GM23248 (cell line): ENCODE measurements at places on chromosomes 16 and 17. TPM values are rescaled to one million over a fixed set of nuclear protein-coding genes. Genes with fewer than 3 reads are reported as not detected.

FOXJ1 gene
- not detected in 2 replicates for polyA plus RNA-seq

CDH13 gene
- 52.8 and 53.6 TPM in 2 replicates for polyA plus RNA-seq

ZSCAN10 gene
- 0.08 TPM in 1 of 2 replicates, not detected in the other for polyA plus RNA-seq

FBXO39 gene
- not detected in 2 replicates for polyA plus RNA-seq

SLC5A11 gene
- polyA plus RNA-seq = not detected in 2 replicates

SULT1A2 gene
- not detected in 2 replicates for polyA plus RNA-seq

CCL3 gene
- not detected in 2 replicates for polyA plus RNA-seq

BFAR gene
- 43.3 and 51.0 TPM in 2 replicates for polyA plus RNA-seq

TEX19 gene
- polyA plus RNA-seq = not detected in 2 replicates

PRSS53 gene
- 0.84 and 0.95 TPM in 2 replicates for polyA plus RNA-seq

- no peak for DNase-seq
Observed at GRCh38 chr17:40577611-40578065, 12.4 kb upstream of the CCR7 start.

DNA sequence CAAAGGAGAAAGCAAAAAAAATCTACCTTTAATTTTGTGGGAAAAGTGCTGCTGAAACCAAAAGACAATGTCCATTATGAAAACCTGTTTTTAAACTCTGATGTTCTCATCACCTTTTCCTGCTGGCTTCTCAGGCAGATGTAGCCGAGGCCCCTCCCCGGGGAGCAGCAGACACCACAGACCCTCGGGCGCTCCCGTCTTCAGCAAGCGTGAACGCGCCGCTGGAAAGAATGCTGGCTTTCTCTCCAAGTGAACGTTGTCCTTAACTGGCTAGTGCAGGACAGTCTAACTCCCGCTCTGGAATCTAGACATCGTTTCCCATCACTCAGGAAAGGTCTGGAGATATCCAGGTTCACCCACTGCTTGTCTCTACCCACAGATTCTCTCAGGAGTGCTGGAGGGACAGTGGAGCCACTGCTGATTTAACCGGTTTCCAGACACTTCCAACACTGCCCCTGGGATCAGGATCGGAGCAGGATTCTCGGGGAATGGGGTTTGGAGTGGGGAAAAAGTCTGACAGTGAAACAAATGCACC is 211.2 kb downstream of the RBFOX3 start:
- DNase-seq = no peak

GRCh38 chr17:56602292-56603130 is 9.0 kb downstream of the NOG start:
- no peak for DNase-seq

- DNase-seq = peak; percentile 84
Observed at GRCh38 chr16:14510939-14511799, 118.9 kb downstream of the PARN start.

GRCh38 chr17:67487506-67487905 is 110.4 kb downstream of the PITPNC1 start:
- peak; percentile 38 for DNase-seq

DNA sequence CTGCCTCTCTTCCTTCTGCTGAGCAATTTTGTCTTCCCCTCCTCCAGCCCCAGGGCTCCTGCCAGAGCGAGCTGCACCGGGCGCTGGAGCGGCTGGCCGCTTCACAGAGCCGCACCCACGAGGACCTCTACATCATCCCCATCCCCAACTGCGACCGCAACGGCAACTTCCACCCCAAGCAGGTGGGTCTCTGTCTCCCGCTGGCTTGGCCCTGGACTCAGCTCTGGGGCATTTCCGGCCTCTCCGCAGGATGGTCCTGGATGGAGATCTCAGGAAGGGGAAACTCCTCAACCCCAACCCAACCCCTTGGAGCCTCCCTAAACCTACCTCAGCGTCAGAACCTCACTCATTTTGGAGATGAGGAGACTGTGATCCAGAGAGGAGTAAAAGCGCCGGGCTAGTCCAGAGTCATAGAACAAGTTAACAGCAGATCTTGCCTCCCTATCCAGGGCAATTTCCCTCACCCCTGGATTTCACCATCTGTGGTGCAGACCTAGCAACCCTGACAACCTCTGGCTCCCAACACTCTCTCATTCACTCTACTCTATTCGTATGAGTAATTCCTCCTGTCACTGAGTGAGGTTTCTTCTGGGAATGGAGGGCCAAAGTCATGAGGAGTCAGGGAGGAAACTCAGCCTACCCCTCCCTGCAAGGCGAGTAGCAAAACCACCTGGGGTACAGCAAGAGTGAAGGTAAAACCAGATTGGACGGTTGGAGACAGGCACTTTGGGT is 10.8 kb downstream of the IGFBP4 start:
- peak; percentile 77 for DNase-seq

- no peak for DNase-seq
Observed at GRCh38 chr16:85440744-85441143, 172.4 kb upstream of the GSE1 start.

DNA sequence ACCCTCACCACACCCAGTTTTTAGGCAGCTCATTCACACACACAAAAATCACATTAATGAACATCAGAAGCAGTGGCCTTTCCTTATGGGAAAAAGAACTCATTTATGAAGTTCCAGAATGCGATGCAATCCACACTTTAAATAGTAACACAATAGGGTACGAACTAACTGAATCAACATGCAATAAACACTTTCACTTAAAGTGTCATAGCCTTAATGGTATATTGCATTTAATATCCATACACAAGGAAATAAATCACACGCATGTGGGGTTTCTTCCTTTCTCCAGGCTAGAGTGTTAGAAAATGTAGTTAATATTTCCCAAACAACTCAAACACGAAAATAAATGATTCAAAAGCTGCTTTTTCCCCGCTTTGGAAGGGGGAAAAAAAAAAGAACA is 19.7 kb downstream of the ADCY9 start:
- no peak for DNase-seq

- no peak for DNase-seq
Observed at GRCh38 chr17:57269598-57270255, 13.4 kb downstream of the MSI2 start.

- no peak for DNase-seq
Observed at GRCh38 chr16:30963925-30964511, 6.5 kb downstream of the SETD1A start.

DNA sequence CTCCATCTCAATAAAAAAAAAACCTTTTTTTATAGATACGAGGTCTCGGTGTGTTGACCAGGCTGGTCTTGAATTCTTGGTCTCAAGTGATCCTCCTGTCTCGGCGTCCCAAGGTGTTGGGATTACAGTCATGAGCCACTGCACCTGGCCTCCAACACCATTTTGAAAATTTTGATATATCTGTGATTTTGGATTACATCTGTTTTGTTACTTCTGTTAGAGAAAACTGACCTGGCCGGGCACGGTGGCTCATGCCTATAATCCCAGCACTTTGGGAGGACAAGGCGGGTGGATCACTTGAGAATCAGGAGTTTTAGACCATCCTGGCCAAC is 18.6 kb downstream of the RMI2 start:
- no peak for DNase-seq

DNA sequence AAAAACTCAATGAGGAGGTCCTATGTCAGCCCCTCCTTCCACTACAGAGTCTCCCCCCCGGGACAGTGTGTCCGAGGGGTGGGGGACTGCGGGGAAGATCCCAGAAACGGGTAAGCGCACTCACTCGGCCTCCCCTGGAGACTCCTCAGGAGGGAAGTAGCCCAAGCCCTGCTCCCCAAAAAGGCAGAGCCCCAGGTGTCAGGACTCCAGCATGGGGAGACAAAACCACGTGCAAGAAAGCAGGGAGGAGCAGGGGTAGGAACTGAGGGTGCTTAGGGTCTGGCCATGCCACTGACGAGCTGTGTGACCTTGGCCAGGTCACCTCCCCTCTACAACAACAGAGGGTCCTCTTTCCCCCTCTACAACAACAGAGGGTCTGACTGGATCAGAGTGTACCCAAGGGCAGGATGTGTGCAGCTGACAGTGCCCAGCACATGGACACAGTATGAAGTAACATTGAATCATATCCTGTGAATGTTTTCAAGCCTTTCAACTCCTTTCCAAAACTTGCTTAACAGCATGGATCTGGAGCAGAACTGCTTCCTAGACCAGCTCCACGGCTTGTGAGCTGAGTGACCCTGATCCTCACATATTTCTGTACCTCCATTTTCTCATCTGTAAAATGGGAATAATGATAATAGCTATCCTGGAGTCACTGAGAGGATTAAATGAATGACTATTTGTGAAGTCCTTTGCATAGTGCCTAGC is 2.1 kb upstream of the NAGS start:
- DNase-seq = peak; percentile 92

DNA sequence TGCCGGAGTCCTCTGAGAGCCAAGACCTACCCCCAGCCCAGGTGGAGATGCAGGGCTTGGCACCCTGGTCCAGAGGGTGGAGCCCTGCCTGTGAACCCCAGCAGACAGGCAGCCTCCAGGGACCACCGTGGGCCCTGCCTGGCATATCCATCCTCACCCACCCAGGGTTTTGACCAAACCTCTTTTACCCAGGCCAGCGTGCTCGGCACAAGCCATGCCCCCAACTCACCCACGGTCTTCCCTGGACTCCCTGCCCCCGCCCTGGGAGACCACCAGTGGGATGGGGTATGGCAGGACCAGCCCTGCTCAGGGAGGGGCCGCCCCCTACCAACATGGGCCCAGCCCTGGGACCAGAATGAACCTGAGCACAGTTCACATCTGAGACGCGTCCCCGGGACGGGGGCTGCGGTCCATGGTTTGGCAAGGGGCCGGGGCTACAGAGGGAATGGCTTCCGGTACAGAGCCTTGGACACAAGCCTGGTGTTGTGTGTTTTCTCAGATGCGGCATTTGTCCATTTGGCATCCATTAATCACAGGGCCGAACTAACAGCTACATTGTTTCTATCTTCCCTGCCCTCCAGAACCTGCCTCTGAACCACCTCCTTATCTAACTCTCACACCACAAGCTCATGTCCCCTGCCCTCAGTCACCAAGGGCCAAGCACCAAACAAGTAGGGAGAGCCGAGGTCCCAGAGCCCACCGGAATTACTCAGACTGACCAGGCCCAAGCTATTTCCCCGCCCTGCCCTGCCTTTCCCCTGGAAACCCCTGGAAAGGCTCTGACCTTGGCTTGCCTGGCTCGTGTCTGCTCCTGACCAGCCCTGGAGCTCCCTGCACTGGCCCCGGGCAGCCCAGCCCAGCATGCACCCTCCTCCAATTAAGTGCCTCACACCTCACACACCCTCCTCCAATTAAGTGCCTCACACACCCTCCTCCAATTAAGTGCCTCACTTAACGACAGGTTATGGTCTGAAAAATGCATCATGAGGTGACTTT is 14.1 kb downstream of the HS3ST6 start:
- no peak for DNase-seq

DNA sequence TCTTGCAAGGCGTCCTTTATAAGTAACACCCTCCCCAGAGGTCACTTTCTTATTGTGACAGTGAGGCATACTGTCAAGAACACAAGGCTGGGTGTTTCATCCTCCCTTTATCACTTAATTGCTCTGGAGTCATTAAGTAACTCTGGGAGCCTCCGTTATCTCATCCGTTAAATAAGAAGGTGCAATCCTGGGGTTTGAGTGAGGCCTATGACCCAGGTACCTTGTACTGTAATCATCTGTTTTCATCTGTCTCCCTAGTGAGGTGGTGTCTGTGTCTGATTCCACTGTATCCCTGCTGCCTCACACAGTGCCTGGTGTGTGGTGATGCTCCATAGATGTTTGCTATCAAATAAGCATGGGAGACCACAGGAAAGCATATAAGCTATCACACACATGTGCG is 17.7 kb downstream of the TNS4 start:
- DNase-seq = no peak

- no peak for DNase-seq
Observed at GRCh38 chr16:75485230-75486013, 9.8 kb downstream of the CHST6 start.

- peak; percentile 38 for DNase-seq
Observed at GRCh38 chr16:22977294-22977697, 163.3 kb downstream of the HS3ST2 start.

- peak; percentile 25 for DNase-seq
Observed at GRCh38 chr16:81487301-81487720, 42.7 kb downstream of the CMIP start.

DNA sequence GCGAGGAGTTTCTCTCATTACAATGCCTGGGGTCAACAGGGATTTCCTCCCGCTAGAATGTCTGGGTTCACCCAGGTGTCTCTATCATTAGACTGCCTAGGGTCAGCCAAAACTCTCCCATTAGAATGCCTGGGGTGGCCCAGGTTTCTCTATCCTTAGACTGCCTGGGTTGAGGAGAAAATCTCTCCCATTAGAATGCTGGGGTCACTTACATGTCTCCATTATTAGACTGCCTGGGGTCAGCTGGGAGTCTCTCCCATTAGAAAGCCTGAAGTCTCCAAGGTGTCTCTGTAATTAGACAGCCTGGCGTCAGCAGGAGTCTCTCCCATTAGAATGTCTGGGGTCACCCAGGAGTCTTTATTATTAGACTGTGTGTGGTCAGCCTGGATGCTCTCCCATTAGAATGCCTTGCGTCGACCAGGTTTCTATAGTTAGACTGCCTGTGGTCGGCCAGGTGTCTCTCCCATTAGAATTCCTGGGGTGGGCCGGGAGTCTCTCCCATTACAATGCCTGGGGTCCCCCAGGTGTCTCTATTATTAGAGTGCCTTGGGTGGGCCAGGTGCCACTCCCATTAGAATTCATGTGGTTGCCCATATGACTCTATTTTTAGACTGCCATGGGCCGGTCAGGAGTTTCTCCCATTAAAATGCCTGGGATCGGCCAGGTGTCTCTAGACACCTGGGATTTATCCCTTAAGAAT is 2272.1 kb downstream of the TP53TG3F start:
- no peak for DNase-seq

- DNase-seq = peak; percentile 61
Observed at GRCh38 chr17:32323811-32324491, 18.0 kb downstream of the C17orf75 start.

- peak; percentile 87 for DNase-seq
Observed at GRCh38 chr17:8163978-8164814, 1.4 kb upstream of the VAMP2 start.

DNA sequence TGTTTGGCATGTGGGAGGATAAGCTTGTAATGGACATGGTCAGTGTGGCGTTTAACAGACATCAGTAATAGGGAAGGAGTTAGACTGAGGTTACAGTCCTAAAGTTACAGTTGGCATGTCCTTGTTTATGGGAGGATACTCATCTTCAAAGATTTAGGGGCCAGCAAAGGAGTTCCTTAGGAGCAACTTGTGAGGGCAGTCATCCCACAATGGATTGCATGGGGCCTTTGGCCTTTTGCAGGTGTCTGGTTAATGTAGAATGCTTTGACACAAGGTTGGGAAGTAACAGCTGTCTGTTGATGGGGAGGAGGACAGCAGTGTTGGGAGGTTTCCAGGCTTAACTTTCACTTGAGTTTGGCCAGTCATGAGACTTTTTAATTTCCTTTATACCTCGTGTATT is 2.2 kb downstream of the NUBP1 start:
- DNase-seq = no peak

GRCh38 chr17:73013816-73014663 is 78.4 kb downstream of the SLC39A11 start:
- peak; percentile 3 for DNase-seq

- DNase-seq = peak; percentile 87
Observed at GRCh38 chr17:60601447-60602384, 1.7 kb downstream of the PPM1D start.

DNA sequence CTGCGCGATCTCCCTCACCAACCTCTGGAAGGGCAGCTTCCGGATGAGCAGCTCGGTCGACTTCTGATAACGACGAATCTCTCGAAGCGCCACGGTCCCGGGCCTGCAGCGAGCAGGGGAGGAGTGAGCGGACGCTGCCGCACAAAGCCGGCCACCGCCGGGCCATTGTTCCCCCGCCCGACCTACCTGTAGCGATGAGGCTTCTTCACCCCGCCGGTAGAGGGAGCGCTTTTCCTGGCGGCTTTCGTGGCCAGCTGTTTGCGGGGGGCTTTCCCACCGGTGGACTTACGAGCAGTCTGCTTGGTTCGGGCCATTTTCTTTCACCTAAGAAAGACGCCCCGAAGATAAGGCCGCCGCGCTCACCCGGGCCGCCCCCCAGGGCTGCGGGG is 5.8 kb upstream of the UNK start:
- DNase-seq = no peak

- DNase-seq = no peak
Observed at GRCh38 chr16:81799138-81799504, 20.0 kb downstream of the PLCG2 start.
